ENCODE measurements at places on chromosomes 12 and 14. TPM values are rescaled to one million over a fixed set of nuclear protein-coding genes. Genes with fewer than 3 reads are reported as not detected.

DNA sequence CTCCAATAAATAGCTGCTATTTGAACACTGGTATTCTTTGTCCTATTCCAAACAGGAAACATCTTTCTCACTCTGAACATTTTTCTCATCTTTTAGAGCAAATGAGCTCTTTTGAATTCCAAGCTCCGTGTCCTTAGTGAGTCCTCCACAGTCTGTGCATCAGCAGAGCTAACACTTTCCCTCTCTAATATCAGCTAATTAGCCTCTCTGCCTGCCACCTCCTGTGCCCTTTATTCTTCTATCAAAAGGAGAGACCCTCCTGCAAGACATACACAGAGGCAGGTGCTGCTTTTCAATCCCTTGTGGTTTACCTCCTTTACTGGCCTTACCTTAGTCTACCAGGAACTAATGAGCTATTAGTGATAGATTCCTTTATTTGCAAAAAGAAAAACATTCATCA, 178.5 kb downstream of the SLC35F4 start:
- H3K36me3 ChIP-seq = no peaks in the 10 kb centered on the region
- DNase-seq = no peak
- H3K4me3 ChIP-seq = no peak overlapping the region
- H3K27me3 ChIP-seq = no peaks in the 10 kb centered on the region

GRCh38 chr14:99036611-99037293, 235.2 kb downstream of the BCL11B start:
- no peak for DNase-seq
- peak overlapping the region; percentile 50 for H3K27ac ChIP-seq
- H3K4me3 ChIP-seq = no peak overlapping the region
- H3K4me1 ChIP-seq = peaks cover 9% of the 10 kb centered on the region
- no peaks in the 10 kb centered on the region for H3K36me3 ChIP-seq
- H3K27me3 ChIP-seq = no peaks in the 10 kb centered on the region

GRCh38 chr12:13373131-13373530, 176.6 kb downstream of the EMP1 start:
- no peaks in the 10 kb centered on the region for H3K36me3 ChIP-seq
- DNase-seq = no peak
- H3K4me1 ChIP-seq = peaks cover 58% of the 10 kb centered on the region
- H3K27ac ChIP-seq = peak overlapping the region; percentile 68
- H3K27me3 ChIP-seq = no peaks in the 10 kb centered on the region
- no peak overlapping the region for H3K4me3 ChIP-seq

DNA sequence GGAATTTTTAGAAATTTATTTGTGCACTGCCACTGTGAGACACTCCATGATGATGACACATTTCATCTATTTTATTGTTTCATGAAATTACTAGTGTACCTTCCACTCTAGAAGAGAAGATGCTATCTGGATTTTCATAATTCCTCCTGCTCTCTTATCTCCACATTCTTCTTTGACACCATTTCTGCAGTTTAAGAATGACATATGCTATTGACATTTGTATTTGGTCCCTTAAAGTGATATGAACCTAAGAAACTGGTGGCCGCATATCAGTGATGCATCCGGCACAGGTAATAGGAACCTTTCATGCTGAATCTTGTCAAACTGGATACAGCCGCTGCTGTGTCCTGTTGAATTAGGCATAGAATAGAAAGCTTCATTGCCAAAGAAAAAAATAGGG, 696.3 kb downstream of the TMEM121 start:
- H3K27me3 ChIP-seq = no peaks in the 10 kb centered on the region
- no peak overlapping the region for H3K27ac ChIP-seq
- H3K4me1 ChIP-seq = no peaks in the 10 kb centered on the region
- no peaks in the 10 kb centered on the region for H3K36me3 ChIP-seq
- no peak overlapping the region for H3K4me3 ChIP-seq

DNA sequence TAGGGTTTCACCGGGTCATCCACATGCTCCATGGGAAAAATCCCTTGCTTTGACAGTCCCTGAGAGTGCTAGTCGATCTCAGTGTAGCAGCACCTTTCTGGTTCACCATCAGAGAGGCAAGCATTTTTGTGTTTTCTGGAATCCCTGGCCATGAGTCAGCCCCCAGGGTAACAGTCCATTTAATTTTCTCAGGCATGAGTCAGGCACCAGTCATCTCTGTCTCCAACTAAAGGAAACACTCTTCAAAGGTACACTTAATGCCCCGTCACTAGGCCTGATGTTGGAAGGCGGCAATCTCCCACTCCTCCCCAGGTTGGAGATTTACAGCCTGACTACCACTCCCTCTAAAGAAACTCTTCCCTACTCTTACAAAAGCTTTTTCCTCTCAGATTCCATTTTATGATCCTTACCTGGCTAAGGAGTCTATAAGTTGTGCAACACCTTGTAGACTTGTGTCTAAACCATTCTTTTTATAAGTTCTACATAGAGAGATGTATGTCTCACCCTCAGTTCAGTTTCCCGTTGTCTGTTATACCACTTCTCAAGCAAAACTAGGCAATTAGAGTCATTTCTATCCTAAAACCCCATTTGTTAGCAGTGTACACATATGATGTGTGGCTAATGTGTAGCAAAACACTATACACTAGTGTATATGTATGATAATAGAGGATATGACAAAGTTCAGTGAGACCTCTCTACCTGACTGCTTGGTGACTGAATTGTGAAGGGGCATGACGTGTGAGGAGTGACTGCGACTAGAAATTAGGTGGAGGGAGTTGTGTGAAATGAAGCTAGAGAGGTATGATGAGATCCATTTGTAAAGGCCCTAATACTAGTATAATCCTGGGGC, 24.6 kb downstream of the TMEM19 start:
- no peaks in the 10 kb centered on the region for H3K36me3 ChIP-seq
- no peaks in the 10 kb centered on the region for H3K27me3 ChIP-seq
- no peak for DNase-seq
- no peak overlapping the region for H3K4me3 ChIP-seq

DNA sequence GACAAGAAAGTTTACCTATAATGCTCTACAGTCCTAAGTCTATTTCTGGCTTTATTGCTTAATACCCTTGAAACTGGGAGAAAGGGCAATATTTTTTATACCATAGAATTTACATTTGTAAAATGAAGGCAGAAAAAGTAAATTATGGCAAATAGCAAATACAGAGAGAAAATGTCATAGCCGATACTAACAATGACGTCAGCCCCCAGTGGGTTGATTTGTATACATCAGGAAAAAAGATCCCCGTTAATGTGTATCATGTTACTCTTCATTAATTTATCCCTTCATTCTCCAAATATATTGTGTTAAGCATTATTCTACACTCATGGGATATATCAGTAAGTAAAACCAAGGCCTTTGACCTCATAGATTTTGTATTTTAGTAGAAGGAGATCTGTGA, 445.1 kb upstream of the SYT1 start:
- H3K36me3 ChIP-seq = no peaks in the 10 kb centered on the region
- no peaks in the 10 kb centered on the region for H3K4me1 ChIP-seq
- H3K4me3 ChIP-seq = no peak overlapping the region
- no peak overlapping the region for H3K27ac ChIP-seq
- no peaks in the 10 kb centered on the region for H3K27me3 ChIP-seq

DNA sequence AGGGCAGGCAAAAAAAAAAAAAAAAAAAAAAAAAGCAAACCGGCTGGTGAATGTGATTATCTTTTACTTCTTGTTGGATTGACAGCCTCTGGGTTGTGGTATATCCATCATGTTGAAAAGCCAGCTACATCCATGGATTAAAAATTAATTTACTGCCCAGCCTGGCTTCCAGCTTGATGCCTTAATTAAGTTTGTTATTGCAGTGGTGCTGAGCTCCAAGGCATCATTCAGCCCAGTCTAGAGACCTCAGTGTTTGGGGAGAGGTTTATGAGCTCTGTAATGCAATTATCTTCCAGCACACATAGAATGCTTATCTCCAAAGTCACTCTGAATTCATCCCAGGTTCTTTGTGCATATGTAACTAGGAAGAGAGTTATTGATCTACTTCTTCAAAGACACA, 114.8 kb downstream of the RIMBP2 start:
- no peaks in the 10 kb centered on the region for H3K4me1 ChIP-seq
- no peaks in the 10 kb centered on the region for H3K27me3 ChIP-seq
- H3K27ac ChIP-seq = no peak overlapping the region
- DNase-seq = no peak

- peaks cover 13% of the 10 kb centered on the region for H3K36me3 ChIP-seq
- no peak overlapping the region for H3K27ac ChIP-seq
- H3K4me3 ChIP-seq = no peak overlapping the region
- H3K27me3 ChIP-seq = no peaks in the 10 kb centered on the region
- H3K4me1 ChIP-seq = no peaks in the 10 kb centered on the region
Measured at GRCh38 chr14:75702616-75703261, 41.7 kb downstream of the TTLL5 start.

TMEM63C gene
- total RNA-seq = 5.2 TPM

CPNE6 gene
- not detected for total RNA-seq

PSMC1 gene
- 173 TPM for total RNA-seq

SLC2A14 gene
- not detected for total RNA-seq
